ENCODE measurements at places on chromosomes 16 and 17.

- H3K27ac ChIP-seq = peak overlapping the region; percentile 65
- peaks cover 3% of the 10 kb centered on the region for H3K36me3 ChIP-seq
- no peak for DNase-seq
- no peak overlapping the region for H3K4me3 ChIP-seq
- no peaks in the 10 kb centered on the region for H3K27me3 ChIP-seq
These were observed 14.2 kb downstream of the SNX20 start for GRCh38 chr16:50666658-50667496.

DNA sequence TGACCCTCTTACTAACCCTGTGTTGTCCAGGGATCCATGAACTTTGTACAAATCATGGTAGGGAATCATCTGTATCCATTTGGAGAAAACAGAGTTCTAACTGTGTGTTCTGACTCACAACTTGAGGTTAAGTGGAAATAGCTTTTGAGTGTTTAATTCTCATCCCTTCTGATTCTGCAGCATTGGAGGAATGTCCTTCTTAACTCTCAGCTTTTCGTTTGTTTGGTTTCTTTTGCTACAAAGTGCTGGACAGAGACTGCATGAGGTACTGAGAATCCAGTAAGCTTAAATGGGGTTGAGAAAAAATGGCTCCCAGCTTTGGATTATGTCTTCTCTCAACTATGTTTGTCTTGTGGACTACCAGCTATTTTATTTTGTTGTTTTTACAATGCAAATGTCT is 352.1 kb upstream of the KIF2B start:
- H3K27ac ChIP-seq = no peak overlapping the region
- no peak overlapping the region for H3K4me3 ChIP-seq
- no peak for DNase-seq

DNA sequence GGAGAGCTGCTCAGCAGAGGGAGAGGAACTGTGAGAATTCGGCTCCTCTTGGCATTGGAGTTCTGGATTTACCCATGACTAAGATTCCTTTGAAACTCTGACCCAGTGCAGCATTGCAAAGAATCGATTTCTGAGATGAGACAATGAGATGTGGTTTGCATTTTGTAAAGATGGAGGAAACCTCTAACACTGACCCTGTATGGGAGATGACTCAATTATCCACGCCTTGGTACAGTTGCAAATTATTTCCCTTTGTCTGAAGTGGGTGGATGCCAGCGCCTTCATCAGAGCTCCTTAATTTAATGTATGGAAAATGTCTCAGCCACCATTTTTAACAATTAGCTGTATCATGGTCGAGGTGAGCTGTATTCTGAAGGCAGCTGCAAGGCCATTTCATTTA is 53.4 kb downstream of the NUP93 start:
- DNase-seq = no peak
- H3K4me1 ChIP-seq = no peaks in the 10 kb centered on the region
- no peak overlapping the region for H3K27ac ChIP-seq
- H3K4me3 ChIP-seq = no peak overlapping the region
- no peaks in the 10 kb centered on the region for H3K27me3 ChIP-seq

GRCh38 chr17:14575471-14575953 is 274.6 kb downstream of the HS3ST3B1 start:
- H3K4me1 ChIP-seq = no peaks in the 10 kb centered on the region
- H3K36me3 ChIP-seq = no peaks in the 10 kb centered on the region
- H3K4me3 ChIP-seq = no peak overlapping the region
- H3K27me3 ChIP-seq = no peaks in the 10 kb centered on the region
- DNase-seq = no peak

DNA sequence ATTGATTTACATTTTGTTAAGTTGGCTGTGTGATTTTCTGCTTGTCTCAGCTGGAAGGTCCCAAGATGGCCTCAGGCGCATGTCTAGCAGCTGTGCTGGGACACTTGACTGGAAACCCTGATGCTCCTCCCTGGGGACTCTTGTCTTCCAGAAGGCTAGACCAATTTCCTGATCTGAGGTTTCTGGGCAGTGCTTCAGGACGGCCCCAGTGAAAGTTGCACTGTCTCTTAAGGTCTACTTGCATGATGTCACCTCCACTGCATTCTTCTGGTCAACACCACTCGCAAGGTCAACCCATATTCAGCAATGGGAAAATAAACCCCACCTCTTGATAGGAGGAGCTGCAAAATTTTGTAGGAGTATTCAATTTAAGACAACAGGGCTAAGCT is 116.0 kb downstream of the SALL1 start:
- H3K36me3 ChIP-seq = no peaks in the 10 kb centered on the region
- no peaks in the 10 kb centered on the region for H3K4me1 ChIP-seq
- H3K4me3 ChIP-seq = no peak overlapping the region

DNA sequence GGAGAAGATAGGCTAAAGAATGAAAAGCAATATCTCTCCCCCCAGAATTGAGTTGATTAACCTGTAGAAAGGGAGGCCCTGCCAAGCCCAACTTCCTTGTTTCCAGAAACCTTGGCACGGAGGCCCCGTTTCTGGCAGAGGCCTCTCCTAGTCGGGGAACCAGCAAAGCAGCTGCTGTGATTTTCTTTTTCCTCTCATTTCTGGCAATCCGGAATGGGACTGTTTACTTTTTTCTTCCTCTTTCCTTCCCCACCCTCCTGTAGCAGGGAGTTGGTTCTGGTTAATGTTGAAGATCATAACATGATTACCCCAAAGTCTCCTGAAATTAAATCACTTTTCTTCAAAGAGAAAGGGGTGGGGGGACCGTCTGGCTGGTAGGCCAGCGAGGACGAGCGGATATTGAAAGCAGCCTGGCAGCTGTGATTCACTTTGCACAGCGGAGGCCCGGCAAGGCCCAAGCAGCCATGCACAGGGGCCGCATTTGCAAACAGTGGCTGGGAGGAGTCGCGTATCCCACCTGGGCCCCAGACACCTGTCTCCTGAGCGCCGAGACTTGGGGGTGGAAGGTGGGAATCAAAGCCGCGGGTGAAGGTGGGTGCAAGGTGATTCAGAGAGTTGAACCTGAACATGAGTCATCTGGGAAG is 51.5 kb downstream of the NTN1 start:
- peak overlapping the region; percentile 4 for H3K4me3 ChIP-seq
- H3K27ac ChIP-seq = peak overlapping the region; percentile 90
- peaks cover 71% of the 10 kb centered on the region for H3K4me1 ChIP-seq
- no peaks in the 10 kb centered on the region for H3K27me3 ChIP-seq
- DNase-seq = no peak

GRCh38 chr16:81652798-81653505 is 126.1 kb upstream of the PLCG2 start:
- DNase-seq = no peak
- peak overlapping the region; percentile 35 for H3K4me3 ChIP-seq
- peaks cover 10% of the 10 kb centered on the region for H3K4me1 ChIP-seq
- peaks cover 71% of the 10 kb centered on the region for H3K36me3 ChIP-seq
- H3K27me3 ChIP-seq = no peaks in the 10 kb centered on the region
- no peak overlapping the region for H3K27ac ChIP-seq

- no peaks in the 10 kb centered on the region for H3K4me1 ChIP-seq
- H3K4me3 ChIP-seq = no peak overlapping the region
- no peaks in the 10 kb centered on the region for H3K27me3 ChIP-seq
These were observed 9.2 kb downstream of the TELO2 start for GRCh38 chr16:1502092-1503004.

GRCh38 chr16:80627108-80627507 is 86.3 kb downstream of the DYNLRB2 start:
- H3K27ac ChIP-seq = no peak overlapping the region
- no peaks in the 10 kb centered on the region for H3K27me3 ChIP-seq
- no peaks in the 10 kb centered on the region for H3K36me3 ChIP-seq
- DNase-seq = no peak
- no peak overlapping the region for H3K4me3 ChIP-seq

Data from esophagus squamous epithelium (tissue), 5 donors.